GM19239 (cell line): ENCODE measurements at places on chromosomes 13 and 19.

GRCh38 chr13:94987869-94988268 is 275.5 kb upstream of the SOX21 start:
- DNase-seq = no peak

GRCh38 chr19:1490311-1491113 is at the start of gene PCSK4:
Gene PCSK4, minus strand, starts transcription at chr19:1490350. Its CDS starts 4 bp downstream, at chr19:1490346.
- DNase-seq = peak; percentile 95

- no peak for DNase-seq
These were observed 159.3 kb downstream of the UGGT2 start for GRCh38 chr13:95893861-95894260.

DNA sequence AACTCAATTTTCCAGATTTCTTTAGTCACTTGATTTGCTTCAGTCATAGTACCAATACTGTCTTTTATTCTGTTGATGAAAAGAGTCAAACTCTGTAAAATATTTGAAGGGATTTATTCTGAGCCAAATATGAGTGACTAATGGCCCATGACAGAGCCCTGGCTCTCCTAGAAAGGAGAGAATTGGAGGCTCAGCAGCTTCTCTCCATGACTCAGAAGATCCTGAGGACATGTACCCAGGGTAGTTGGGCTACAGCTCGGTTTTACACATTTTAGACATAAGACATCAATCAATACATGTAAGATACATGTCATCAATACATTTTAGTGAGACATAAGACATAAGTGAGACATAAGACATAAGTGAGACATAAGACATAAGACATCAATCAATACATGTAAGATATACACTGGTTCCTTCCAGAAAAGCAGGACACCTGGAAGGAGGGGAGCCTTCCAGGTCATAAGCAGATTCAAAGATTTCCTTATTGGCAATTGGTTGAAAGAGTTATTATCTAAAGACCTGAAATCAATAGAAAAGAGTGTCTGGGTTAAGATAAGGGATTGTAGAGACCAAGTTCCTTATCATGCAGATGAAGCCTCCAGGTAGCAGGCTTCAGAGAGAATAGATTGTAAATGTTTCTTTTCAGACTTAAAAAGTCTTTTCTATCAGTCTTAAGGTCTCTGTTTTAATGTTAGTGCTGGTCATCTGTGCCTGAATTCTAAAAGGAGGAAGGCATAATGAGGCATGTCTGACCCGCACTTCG is 179.8 kb upstream of the RFC3 start:
- no peak for DNase-seq

DNA sequence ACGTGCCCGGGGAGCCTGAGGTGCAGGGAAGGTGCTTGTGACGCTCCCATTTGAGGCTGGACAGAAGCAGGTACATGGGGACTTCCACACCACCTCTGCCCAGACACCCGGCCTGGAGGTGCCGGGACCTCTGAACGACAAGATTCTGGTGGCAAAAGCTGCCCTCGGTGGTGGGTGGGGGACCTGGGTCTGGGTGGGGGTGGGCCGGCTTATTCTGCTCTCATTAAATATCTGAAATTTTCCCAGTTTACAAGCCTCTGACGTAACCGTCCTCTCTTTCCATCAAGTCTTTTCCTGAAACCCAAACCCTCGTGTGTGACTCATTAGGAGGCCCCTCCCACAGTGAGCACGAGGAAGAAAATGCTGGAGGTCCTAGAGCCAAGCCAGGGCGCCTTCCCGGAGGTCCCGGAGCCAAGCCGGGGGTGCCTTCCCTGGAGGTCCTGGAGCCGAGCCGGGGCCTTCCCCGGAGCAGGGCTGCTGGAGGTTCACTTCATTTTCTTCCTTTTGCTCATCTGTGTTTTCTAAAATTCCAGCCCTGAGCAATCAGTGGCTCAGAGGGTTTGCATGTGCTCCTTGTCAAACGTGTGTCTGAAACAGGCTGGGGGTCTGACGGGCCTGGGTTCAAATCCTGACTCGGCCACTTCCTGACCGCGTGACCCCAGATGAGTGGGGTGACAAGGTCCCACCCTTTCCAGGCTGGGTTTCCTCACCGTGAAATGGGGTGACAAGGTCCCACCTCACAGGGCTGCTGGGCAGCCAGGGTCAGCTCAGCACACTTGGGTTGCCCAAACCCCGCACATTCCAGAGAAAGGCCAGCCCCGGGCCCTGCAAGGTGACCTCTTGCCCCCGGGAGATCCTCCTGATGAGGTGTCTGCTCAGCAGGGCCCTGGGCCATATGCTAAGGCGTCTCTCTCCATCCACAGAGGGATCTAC is 10.0 kb downstream of the CFD start:
- no peak for DNase-seq
